ENCODE measurements at places on chromosomes 6 and 20. TPM values are rescaled to one million over a fixed set of nuclear protein-coding genes. Genes with fewer than 3 reads are reported as not detected.

TBC1D20 gene
- 21.6 TPM for total RNA-seq

SMLR1 gene
- total RNA-seq = not detected

ARMH2 gene
- not detected for total RNA-seq

MAS1 gene
- not detected for total RNA-seq

TRIM40 gene
- total RNA-seq = not detected

PXDC1 gene
- 21.3 TPM for total RNA-seq

PLAGL2 gene
- total RNA-seq = 2.9 TPM

REM1 gene
- not detected for total RNA-seq

SAMD5 gene
- 2.1 TPM for total RNA-seq

Measured in H4 (cell line).